ENCODE measurements at places on chromosomes 1 and 21.

DNA sequence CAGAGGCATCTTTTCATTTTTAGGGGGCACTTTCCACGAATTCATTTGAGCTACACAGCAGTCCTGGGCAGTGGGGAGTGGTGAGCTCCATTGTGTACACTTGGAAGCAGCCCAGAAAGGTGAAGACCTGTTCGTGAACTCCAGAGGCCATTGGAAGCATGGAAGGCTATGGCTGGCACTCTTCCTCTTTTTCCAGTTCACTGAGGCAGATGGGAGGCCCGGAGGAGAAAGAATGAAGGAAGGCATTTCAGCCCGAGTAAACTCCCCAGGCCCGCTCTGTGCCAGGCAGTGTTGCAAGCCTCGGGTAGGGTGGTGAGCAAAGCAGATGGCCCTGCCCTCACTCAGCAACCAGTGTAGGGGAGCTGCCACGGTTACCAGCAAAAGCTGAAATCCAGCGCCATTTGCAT is 673 bp upstream of the DHCR24 start:
- DNase-seq: no peak

DNA sequence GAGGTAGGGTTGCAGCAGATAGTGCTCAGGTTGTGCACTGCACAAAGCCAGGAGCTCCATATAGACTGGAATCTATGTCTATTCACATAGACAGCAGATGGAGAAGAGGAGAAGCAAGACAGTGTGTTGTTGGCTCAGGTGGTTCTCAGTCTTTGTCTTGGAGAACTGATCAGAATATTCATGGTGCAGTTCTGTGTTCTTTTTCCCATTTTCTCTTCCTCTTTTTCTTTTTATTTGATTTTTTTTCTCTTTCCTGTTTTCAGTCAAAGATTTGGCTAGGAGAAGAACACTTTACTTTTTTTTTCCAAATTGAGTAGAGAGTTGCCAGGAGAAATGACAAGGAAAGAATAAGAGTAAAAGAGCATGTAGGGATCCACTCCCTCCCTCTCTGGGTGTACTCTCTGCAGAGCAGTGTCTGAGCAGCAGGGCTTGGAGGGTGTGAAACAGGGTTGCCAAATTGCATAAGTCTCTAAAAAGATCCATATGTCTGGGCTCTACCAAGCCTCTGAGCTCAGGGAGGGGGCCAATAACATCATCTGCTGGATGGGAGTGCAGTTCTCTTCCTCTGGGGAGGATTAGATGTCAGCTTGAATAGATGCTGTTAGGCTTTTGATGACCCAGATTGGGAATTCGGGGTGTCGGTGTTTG is 8.7 kb upstream of the CD34 start:
- DNase-seq: no peak

- no peak for DNase-seq
Observed at GRCh38 chr1:198007687-198008607, 90.8 kb downstream of the LHX9 start.

GRCh38 chr1:117321680-117322609 is 45.3 kb upstream of the MAN1A2 start:
- DNase-seq: no peak

- no peak for DNase-seq
Observed at GRCh38 chr1:109818271-109818987, 54.7 kb upstream of the EPS8L3 start.

DNA sequence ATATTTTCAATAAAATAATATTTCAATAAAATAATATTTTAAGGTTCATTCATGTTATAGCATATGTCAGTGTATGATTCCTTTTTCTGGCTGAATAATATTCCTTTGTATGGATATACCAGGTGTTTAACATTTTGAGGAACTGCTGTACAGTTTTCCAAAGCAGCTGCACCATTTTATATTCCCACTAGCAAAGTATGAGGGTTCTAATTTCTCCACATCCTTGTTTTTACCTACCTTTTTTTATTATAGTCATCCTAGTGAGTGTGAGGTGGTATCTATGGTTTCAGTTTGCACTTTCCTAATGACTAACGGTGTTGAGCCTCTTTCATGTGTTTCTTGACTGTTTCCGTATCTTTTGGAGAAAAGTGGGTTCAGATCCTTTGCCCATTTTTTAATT is 5.2 kb downstream of the DEGS1 start:
- no peak for DNase-seq

DNA sequence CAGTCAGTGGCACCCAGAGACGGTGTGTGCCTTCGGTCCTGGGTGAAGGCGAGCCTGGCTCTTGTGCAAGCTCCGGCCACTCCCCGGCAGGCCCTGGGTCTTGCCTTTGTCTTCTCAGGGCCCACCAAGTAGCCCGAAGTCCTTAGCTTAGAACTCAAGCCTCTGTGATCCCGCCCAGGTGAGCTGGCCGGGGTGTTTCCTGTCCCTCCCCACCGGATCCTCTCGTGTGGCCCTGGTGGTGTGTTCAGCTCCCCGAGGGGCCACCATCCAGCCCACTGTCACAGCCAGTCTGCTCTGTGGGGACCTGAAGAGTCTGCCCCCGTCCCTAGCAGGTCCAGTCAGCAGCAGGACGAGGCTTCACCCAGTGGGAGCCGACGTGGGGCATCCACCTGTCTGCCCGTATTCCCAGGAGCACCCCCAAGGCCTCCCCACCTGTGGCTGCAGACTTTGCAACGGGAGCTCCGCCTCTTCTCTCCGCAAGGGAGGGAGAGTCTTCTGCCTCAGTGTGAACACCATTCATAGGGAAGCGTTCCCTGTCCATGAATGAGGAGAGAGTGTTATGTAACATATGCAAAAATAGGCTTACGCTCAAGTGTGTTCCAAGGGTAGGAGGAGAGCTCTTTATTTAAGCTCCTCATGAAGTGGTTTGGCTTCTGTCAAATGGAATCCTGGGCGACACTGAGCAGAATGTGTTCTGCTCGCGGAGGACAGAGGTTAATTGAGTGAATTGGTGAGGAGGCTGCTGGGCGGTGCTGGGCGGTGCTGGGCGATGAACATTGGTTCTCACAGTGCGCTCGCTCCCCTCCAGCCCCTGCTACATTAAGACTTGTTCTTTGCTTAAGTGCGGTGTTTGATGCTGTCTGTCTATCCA is 108.9 kb downstream of the CRYAA start:
- no peak for DNase-seq

GRCh38 chr1:8572106-8572505 is 245.3 kb downstream of the RERE start:
- DNase-seq: no peak
